ENCODE measurements at places on chromosomes 11 and 22.

GRCh38 chr11:41996533-41996932, 537.1 kb upstream of the LRRC4C start:
- no peak for DNase-seq

- peak; percentile 26 for DNase-seq
Measured at GRCh38 chr11:96338910-96339705, 3.9 kb downstream of the MAML2 start.

DNA sequence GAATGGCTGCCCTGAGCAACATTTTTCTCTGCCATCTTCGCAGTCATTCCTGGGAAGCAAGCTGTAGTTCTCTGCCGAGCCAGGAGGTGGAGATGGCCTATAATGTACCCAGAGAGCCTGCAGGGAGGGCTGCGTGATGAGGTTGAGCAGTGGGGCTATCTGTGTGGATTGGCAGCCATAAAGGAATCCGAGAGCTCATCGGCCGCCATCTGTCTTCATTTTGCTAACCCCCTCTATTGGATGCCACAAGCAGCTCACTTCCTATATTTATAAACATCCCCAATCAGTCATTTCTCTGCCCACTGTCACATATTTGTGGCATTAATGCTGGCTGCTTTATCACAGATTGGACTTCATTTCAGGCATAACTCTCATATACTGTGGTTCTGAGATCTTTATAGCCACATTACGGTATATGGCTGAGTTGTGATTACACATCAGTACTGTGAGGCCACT, 209.5 kb downstream of the NTM start:
- DNase-seq: peak; percentile 88

DNA sequence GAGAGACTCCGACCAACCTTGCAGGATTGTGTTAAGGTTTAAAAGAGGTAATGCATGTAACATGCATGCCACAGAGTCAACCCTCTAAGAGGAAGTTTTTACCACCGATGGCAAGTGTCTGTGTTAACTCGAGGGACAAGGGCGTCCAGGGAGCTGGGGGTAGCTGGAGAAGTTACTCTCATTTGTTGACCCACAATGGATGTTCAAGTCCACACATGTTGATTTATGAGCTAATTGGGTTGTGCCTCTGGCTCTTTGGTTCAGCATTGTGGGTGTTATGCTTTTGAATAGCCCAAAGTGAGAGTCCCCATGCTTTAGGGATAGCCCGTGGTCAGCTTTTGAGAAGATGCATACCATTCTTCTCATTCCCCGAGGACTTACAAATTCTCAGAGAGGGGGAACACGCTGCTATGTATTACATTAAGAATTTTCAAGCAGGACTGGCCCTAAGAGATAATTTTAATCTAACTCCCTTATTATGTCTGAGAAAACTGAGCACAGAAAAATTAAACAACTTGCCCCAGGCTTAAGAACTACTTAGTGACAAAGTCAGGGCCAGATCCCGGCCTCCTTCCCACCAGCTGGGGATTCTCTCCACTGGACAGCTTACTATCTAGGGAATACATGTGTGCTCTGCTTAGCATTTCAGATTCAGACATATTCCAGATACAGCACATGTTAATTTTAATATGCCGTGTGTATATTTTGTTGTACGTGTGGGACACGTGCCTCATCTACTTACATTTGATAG, 5.2 kb upstream of the PLET1 start:
- no peak for DNase-seq

GRCh38 chr11:130652671-130653335, 204.4 kb downstream of the ADAMTS15 start:
- peak; percentile 79 for DNase-seq

- DNase-seq: peak; percentile 85
Measured at GRCh38 chr11:69089258-69089657, 40.5 kb downstream of the TPCN2 start.

DNA sequence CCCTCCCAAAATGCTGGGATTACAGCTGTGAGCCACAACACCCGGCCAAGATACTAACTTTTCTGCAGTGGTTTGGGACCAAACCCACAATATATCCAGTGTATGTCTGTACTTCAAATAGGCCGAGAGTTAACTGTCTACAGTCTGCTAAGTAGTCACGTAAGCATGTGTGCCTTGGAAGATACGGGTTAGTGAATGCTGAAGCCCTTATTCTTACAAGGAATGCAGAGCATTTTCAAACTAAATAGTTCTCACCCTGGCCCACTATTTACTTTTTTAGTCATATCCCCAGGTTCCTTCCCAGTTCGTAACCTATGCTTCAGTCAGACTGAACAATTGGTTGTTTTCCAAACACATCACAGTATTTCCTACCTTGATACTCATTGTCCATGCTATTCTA, 176.0 kb downstream of the WNT11 start:
- DNase-seq: no peak

Measured in AG20443 (cell line).